Fibroblast of villous mesenchyme (primary cell): ENCODE measurements at places on chromosomes 1 and 21. TPM values are rescaled to one million over a fixed set of nuclear protein-coding genes. Genes with fewer than 3 reads are reported as not detected.

The KLHDC8A gene
- total RNA-seq = not detected in 2 replicates

The TEKT2 gene
- total RNA-seq = under 0.01 TPM in 1 of 2 replicates, not detected in the other

The CTNNBIP1 gene
- total RNA-seq = 13.4 and 20.3 TPM in 2 replicates

The C1orf56 gene
- total RNA-seq = 2.6 and 3.0 TPM in 2 replicates

The OLFML2B gene
- 4.8 and 5.2 TPM in 2 replicates for total RNA-seq

The GSTM5 gene
- 5.8 and 9.1 TPM in 2 replicates for total RNA-seq

The RBP7 gene
- total RNA-seq = 0.43 TPM in 1 of 2 replicates, not detected in the other

DNA sequence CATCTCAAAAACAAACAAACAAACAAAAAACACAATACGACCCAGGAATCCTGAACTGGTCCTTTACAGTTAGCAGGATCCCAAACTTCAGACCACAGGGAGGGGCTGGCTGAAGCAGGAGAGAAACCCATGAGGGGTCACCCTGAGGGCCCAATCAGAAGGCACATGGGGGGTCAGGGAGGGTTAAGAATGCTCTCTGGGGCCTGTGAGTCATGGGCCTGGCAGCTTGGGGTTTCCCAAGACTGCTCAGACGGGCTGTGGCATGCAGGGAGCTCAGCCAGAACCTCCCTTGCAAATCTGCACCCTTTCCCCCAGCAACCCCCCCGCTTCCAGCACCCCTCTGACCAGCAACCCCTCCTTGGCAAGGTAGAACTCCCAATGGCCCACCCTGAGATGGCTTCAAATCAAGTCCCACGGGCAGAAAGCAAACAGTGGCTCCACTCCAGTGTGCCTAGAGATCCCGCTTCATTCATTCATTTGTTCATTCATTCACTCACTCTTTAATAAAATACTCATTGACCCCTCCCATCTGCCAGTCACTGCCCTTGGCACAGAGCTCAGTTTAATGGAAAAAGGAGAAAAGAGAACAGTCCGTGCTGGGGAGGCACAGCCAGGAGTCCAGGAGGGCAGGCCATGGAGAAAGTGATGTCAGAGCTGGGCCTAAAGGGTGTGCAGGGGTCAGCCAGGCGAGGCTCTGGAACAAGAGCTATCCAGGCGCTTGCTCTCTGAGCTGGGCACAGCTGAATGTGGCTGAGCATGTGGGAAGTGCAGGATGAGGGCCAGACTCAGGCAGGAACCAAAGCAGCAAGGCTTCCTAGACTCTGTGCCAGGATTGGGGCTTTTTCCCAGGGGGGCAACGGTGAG is 8.2 kb downstream of the UQCRHL start:
- peak; percentile 96 for DNase-seq

- no peak for DNase-seq
These were observed 46.0 kb upstream of the GUCA2A start for GRCh38 chr1:42210421-42211133.

GRCh38 chr1:87194271-87194774 is 134.4 kb upstream of the LMO4 start:
- DNase-seq = no peak

- peak; percentile 78 for DNase-seq
These were observed 12.1 kb downstream of the MCL1 start for GRCh38 chr1:150567341-150567716.

DNA sequence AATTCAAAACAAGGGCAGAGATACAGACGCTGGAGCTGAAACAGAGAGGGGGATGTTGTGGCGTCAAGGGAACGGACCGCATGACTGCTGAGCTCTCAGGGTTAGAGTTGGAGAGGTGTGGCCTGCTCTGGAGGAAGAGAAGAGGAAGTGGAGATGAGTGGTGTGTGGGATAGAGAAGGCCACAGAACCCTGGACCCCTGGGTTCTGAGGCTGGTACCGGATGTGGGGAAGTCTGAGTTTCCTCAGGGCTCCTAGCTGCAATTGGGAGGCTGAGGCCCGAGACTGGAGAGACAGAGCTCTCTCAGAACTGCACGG is 1.8 kb downstream of the BCAN start:
- no peak for DNase-seq

- DNase-seq = no peak
These were observed 191.8 kb downstream of the SLC35F3 start for GRCh38 chr1:234096161-234096770.

DNA sequence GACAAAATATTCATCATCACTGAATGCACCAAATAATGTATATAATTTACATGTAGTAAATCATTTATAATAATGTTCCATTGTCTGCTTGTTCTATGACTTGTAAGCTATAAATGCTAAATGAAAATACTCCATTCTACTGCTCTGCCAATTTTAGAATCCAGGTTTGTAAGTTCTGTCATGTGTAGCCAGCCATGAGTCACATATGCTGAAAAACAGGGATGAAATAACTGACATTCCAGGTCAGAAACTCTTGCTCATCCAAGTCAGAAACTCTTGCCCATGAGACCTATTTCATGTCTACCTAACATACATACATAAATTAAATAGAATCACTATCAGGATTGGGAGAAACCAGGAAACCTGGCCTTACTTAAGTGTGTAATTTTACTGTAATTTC is 95.6 kb downstream of the ASH1L start:
- peak; percentile 73 for DNase-seq

GRCh38 chr1:203217668-203218067 is 11.8 kb downstream of the CHIT1 start:
- DNase-seq = no peak

DNA sequence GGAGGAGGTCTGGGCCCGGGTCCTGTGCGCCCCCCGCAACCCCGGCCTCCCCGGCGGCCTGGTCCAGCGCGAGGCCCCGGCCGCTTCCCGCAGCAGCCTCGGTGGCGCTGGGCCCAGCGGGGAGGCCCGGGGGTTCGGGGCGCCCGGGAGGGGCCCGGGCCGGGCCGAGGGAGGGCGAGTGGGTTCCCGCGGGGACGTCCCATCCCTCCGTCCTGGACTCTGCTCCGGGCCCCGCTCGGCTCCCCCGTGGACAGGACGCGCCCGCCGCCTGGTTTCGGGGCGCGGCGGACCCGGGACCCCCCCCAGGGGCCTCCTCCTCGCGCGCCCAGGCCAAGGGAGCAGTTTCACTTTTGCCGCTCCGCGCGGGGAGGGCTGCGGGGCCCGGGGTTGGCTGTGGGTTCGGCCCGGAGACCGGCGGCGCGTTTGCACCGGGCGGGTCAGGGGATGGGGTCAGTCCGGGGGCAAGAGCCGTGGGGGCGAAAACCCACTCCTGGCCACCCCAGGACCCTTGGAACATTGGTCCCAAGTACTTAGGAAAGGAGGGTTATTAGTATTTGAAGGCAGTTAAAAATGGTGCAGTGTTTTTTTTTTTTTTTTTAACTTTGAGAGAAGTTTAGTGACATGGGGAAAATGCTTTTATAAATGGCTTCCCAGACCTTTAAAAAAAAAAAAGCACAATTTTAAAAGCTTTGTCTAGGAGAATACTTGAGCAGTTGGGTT is 677 bp downstream of the AGPAT3 start:
- DNase-seq = peak; percentile 53

GRCh38 chr1:198656500-198656932 is 17.7 kb downstream of the PTPRC start:
- DNase-seq = peak; percentile 89

- DNase-seq = peak; percentile 53
These were observed 65.6 kb downstream of the UCHL5 start for GRCh38 chr1:192993426-192994085.

- no peak for DNase-seq
These were observed 175.9 kb downstream of the LHX8 start for GRCh38 chr1:75310067-75310466.

DNA sequence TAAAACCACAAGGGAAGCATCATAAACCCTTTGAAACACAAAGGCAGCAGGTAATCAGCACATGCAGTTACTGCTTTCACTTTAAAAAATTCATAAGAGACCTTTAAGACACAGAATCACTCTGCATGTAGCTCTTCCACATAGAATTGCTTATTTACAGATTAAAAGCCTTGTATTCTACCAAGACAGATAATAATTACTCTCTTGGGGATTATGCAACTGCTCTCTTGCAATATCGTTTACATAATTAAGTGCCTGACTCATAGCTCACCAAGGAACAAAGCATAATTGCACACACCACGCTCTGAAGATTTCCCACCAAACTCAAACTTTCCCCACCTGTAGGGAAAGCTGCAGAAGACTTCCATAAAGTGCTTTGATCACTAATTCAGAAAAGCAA is 87.9 kb downstream of the VAV3 start:
- peak; percentile 92 for DNase-seq

DNA sequence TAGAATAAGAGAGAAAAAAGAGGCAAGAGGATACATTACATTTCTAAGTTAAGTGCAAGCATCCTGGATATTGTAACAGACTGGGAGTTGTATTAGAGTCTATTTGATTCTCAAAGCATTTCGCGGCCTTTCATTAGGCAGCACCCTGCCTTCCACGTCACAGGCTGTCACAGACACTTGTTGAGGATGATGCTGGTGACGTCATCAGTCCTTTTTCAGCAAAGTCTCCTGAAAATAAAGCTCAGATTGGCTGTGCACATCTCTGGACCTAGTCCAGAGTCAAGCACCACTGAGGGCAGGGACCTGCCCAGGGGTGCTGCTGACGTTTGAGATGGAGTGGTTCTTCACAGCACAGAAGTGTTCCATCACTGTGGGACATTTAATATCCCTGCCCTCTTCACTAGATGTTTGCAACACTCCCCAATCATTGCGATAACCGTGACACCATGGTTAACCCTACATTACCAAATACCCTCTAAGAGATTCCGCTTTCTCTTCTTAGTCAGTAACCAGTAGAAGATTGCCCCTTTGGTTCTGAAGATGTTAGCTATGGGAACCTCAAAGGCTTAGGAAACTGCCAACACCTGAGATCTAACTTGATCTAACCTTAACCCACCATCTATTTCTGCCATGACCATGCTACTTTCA is 72.7 kb upstream of the F3 start:
- DNase-seq = no peak

DNA sequence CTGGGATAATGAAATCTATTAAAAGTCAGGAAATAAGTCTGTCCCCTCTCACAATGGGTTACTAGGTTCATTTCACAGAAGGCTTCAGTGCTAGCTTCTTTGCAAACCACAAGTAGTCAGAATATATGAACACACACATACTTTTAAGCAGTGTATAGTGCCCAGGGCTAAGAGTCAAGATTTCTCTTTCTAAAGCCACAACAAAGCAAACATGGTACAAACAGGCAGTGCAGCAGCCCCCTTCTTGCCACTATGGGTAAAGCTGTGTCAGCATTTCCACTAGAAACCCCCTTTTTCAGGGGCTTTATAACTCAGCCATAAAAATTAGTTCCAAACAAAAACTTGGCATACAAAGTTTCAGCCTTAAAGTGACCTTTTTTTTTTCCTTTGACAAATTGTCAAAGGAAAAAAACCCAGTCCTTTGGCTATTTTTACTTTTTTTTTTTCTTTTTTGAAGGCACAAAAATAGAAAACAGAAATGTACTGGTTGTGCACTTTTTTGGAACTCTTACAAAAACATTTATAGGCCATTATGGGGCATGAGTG is 315.4 kb downstream of the LMO4 start:
- DNase-seq = no peak

DNA sequence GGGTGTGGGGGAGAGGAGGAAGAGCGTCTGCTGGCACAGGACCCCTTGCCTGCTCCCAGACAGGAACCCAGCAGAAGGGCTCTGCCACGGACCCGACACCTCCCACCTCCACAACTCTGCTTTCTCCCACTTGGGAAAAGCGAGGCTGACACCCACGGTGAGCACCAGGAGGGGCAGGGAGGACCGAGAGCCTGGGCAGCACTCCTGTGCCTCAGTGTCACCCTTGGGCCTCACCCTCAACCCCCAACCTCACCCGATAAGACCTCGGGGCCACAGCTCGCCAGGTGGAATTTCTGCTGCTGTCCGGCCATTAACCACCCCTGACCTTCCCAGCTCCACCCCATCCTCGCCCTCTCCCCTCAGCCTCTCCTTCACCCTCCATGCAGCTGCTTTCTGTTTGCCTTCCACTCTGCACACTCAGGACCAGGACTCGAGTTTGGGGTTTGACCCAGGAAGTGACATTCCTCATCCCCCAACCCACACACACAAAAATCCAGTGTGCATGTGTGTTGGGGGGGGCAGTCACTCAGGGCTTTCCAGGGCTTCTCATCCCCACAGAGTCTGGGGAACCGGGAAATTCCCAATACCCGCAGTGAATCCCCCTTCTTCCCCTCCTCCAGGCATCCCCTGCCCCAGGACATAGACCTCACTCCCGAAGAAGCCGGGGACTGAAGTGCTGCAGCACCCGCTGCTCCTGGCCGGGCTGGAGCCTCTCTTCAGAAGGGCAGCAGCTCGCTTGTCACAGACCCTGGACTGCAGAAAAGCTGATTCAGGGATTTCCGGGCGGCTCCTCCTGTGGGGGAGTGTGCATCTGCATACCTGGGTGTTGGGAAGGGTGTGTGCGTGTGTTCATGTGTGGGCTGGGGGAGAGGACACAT is 65.8 kb downstream of the SYT2 start:
- no peak for DNase-seq

- peak; percentile 23 for DNase-seq
These were observed 812 bp upstream of the ARF1 start for GRCh38 chr1:228081578-228082213.

DNA sequence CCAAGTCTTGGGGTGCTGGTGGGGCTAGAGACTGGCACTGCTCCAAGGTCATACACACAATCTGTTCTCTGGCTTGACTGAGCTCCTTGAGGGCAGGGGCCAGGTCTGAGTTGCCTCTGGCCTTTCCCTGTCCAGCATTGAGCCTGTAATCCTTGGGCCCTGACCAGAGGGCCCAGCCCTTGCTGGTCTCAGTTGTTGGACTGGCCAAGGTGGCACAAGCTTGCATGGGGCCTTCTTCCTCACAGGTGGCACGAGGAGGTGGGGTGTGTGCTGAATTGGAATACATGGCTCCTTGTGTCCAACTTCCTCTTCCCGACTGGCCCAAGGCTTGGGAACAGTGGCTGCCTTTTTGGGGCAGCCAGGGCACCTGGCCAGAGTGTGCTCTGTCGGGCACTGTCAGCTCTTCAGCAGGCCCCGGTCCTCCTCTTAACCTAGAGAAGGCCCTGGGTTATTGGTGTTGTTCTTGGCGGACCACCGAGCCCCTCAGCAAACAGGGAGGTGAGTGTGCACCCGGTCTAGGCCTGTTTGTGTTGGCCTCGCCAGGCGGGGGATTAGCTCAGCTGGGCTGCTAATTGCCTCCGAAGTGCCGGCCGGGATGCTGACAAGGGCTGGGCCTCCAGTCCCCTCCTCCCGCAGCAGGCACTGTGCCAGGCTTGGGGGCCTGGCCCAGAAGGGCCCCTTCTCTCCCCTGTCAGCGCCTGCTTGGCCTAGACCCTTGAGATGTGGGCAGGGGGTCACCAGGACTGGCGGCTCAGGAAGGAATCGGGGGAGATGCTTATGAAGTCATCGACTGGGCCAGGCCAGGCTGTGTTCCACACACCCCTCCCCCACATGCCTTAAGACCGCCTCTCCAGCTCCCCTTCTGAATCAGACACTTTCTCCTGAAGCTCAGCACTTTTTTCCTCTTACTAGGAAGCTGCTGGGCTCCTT is 28.5 kb downstream of the WNT4 start:
- DNase-seq = peak; percentile 58
